Activated CD4-positive, alpha-beta T cell treated with anti-CD3 and anti-CD28 coated beads, Interleukin-2, amount 50 U/mL, for 4 hours (primary cell): ENCODE measurements at places on chromosomes 4 and X.

- no peak for DNase-seq
Observed at GRCh38 chrX:53717205-53717604, 30.7 kb upstream of the HUWE1 start.

GRCh38 chr4:88756149-88756548 lies 58.5 kb upstream of the NAP1L5 start:
- DNase-seq = no peak

GRCh38 chr4:183838987-183839712 lies 66.0 kb upstream of the STOX2 start:
- no peak for DNase-seq

- DNase-seq = no peak
Observed at GRCh38 chrX:47030339-47030738, 47.9 kb upstream of the RGN start.

- DNase-seq = no peak
Observed at GRCh38 chr4:124635331-124635730, 77.2 kb downstream of the ANKRD50 start.

DNA sequence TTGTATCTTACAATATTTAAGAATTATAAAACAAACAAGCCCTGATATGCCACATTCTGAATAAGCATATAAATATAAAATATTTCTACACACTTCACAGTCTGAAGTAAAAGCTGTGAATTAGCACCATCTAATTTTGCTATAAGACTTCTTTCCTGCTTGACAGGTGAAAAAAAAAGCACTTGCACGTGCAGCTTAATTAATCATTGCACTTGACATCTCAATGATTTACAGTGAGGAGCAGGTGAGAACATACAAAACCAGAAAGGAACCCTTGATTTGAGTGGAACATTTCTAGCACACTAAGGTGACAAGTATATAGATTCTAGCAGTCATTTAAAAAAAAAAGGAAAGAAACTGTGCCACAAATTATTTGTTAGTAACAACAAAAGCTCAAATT lies 47.9 kb downstream of the CHIC2 start:
- DNase-seq = no peak
